ENCODE measurements at places on chromosomes 2 and 18.

- DNase-seq = no peak
Measured at GRCh38 chr2:99825630-99826029, 316.8 kb downstream of the AFF3 start.

- peak; percentile 42 for DNase-seq
Measured at GRCh38 chr2:173664513-173664910, 300.7 kb downstream of the SP3 start.

- peak; percentile 80 for DNase-seq
Measured at GRCh38 chr2:187541086-187542085, 12.8 kb downstream of the TFPI start.

DNA sequence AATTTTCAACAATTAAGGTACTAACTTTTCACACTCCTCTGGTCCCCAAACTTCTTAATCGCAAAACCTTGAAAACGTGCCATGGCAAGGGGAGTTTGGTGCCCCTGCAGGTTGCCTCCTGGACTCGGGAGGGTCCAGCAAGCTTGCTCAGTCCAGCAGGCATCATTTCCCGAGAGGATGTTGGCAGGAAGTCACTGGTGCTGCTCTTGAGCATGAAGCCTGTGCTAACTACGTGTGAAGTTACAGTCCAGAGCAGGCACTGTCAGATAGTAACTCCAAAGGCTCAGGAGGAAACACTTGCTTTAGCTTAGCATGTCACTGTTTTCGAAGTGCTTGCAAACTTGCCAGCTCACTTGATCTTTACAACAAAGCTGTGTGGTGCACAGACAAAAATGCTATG is 215.4 kb downstream of the MYCN start:
- DNase-seq = no peak

- DNase-seq = peak; percentile 55
Measured at GRCh38 chr2:168136392-168136977, 110.9 kb downstream of the STK39 start.

DNA sequence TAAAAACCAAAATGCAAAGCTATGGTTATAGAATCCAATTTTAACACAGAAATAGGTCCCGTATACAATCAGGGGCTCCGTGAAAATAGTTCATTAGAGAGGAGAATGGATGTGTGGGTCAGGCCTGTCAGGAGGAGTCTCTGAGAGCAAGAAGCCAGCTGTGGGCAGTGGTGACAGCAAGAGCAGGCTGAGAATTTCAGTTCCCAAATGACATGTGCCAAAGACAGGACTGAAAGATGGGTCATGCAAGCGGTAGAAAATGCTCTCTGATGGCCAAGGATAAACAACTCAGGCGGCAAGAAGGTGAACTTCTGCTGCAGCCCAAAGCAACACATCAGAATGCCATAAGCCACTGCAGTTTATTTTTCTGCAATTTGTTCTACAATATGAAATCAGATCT is 100.4 kb downstream of the CCDC141 start:
- DNase-seq = peak; percentile 13

- DNase-seq = no peak
Measured at GRCh38 chr2:10923008-10923375, 11.3 kb downstream of the KCNF1 start.

DNA sequence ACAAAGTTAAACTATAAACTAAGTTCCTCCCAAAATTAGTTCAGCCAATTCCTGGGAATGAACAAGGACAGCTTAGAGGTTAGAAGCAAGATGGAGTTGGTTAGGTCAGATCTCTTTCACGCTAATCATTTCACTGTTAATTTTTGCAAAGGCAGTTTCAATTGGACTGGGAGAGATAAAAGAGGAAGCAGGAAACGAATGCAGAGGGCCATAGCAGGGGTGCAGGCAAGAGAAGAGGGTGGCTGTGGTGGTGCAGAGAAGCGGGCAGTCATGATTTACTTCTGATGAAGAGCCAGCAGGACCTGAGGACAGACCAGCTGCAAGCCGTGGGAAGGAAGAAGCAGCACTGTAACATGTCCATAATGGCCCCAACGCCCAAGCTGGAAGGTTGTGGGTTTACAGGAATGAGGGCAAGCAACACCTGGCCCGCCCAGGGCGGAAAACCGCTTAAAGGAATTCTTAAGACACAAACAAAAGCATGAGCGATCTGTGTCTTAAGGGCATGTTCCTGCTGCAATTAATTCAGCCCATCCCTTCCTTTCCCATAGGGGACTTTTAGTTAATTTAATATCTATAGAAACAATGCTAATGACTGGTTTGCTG is 4.1 kb upstream of the RMP24 start:
- DNase-seq = no peak

DNA sequence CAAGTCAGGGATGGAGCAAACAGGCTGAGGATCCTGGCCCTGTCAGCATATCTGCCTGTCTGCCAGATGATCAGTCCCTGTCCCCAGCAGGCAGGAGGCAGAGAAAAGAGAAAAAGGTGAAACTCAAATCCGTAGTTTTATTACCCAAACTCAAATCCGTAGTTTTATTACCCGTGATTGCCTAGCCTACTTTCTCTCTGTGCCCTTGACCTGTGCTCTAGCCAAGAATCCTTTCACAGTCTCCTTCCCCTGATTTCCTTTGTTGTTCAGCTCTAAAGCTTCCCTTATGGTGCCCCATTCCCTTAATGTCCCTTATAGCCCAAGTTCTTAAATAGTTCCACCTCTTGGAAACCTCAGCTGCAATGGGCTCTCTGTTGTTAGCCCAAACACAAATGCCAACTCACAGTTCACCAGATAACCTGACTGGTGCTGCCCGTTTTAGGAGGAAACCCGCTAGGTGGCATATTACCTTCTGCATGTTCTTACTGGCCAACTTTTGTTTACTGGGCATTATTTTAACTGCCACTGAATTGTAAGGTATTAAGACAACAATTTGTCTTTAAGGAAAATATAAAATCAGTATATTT is 125.7 kb upstream of the FZD5 start:
- DNase-seq = no peak

DNA sequence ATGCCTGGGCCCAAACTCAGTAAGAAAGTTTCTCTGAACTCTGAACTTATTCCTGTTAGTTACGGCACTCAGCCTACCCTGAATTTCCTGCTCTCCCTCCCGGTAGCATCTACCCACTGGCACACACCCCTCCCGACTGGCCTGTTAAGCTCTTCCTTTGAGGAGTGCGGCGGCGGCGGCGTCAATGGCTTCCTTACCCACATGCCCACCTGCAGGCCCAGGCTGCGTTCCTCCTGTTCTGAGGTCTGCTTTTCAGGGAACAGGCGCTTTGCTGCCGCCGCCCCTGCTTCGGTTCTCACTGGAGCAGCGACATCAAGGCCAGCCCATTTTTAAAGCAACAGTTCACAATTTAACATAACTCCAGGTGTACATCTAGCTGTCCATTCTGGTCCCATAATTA is 432.4 kb downstream of the DCDC2C start:
- DNase-seq = no peak

DNA sequence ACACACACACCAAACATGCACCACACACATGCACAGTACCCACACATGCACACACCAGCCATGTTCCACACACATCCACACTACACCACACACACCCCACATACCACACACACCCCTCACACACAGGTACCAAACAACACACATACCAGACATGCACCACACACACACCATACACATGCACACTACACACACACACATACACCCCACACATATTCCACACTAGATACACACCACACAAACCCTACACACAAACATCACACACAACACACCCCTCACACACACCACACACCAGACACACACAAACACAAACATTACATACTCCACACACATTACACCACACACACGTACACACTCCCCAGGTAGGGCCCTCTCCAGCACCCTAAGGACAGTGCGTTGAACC is 51.2 kb downstream of the TRABD2A start:
- DNase-seq = no peak

GRCh38 chr2:118013724-118014491 is at the start of gene CCDC93:
Gene CCDC93 (minus strand): TSS chr2:118014070. CDS start chr2:118013995, 75 bp downstream.
- DNase-seq = peak; percentile 78

DNA sequence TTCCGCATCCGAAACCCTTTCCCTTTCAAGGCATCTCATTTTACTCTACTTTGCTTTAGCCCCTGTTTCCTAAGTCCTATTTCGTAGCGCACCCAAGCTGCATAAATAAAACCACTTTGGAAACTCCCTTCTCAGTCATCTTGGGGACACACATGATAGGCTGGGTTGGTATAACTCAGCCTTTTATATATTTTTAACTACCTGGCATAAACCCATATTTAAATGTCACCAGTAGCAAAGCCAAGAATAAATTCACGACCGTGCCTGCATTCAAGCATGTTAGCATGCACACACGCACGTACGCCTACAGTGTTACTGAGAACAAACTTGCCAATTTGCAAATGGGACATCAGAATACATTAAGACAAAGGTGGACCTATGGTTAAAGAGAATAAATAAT is 564.7 kb upstream of the PIK3C3 start:
- DNase-seq = no peak

- DNase-seq = peak; percentile 63
Measured at GRCh38 chr2:62197011-62197924, 1.4 kb downstream of the B3GNT2 start.

All from myocyte (in vitro differentiated cells).